ENCODE measurements at places on chromosomes 13 and 19.

DNA sequence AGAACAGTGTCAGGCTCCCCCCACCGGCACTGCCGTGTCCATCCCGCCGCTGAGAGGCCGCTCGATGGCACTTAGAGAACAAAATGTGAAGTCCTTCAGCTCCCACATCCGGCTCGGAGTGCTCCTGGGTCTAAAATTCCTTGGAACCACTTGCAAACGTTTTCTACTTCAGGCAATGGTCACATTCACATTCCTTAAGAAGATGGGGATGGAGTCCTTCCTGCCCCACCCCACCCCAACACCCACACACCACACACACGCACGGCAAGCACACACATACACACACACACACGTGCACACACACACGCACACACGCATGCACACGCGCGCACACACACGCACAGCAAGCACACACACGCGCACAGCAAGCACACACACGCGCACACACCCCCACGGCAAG, 83.4 kb downstream of the SOX1 start:
- no peak for DNase-seq

DNA sequence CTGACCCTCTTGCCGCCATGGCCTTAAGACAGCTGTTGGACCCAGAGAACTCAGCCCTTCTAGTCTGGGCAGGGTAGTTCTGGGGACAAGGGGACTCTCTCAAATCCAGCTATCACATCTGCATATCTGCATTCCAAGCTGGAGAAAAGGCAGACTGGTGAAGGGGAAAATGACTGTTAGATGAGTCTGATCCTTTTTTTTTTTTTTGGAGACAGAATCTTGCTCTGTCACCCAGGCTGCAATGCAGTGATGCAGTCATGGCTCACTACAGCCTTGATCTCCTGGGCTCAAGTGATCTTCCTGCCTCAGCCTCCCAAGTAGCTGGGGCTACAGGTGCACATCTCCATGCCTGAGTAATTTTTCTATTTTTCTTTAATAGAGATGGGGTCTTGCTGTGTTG, 114.3 kb downstream of the SIPA1L3 start:
- DNase-seq: no peak

GRCh38 chr13:95180513-95181245, 120.6 kb downstream of the ABCC4 start:
- DNase-seq: no peak

- no peak for DNase-seq
Measured at GRCh38 chr19:281156-281853, 9.9 kb downstream of the PLPP2 start.

DNA sequence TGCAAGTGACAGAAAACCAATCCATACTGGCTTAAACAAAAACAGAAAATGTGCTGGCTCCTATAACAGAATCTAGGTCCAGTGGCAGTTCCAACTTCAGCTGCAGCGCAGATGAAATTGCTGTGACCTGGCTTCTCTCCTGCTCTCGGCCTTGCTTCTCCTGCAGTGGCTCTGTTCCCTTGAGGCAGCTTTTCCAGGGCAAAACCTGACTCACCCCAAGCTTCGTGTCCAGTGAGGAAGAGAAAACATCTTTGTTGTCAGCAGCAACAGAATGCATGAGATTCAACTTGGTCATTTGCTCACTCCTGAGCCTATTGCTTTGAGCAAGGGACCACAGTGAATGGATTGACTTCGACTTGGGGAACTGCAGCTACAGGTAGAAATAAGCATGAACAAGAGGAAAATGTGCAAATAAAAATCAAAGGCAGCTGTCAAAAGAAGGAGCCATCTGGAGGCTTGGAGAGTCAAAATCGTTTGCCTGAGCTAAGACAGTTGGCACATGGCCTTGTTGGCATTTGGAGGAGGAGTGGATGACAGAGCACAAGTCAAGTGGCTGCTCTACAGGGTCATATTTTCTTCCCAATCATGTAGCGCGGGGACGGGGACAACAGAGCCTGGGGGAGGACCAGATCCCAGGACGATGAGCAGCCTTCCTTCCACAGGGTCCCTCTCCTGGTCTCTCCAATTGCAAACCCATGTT, 523.4 kb downstream of the FGF9 start:
- no peak for DNase-seq

GRCh38 chr13:35475212-35475959, 1.1 kb downstream of the MAB21L1 start:
- no peak for DNase-seq

DNA sequence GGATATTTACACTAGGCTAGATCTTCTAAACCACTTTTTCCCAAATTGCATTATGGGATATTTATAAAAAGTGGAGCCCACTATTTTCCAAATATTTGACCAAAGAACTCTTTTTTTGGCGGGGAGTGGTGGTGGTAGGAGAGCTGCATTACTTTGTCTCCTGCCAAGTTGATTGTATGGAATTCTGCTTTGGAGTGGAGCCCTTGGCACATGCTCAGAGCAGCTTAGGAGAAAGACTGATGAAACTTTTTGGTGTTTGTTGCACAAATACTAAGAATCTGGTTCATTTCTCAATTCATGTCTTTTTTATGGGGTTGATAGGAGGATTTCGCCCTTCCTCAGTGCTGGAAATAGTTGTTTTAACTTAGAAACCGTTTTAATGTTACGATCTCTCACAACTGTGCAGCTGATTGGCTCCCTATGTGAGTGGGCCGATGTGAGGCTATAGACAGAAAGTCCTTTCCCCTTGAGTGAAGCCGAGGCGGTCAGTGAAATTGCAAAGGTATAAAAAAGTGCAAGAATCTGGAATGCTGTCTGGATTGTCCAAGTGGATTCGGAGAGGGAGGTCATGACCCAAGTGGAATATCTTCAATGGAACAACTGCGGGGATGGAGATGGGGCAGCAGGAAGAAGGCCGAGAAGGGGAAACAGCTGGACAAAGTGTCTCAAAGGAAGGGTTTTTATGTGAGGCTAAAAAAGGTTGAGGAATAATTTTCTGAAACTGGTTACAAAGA, 415.9 kb downstream of the FGF9 start:
- DNase-seq: no peak

- peak; percentile 67 for DNase-seq
Measured at GRCh38 chr19:43901395-43902390, 33.4 kb downstream of the ZNF45 start.

DNA sequence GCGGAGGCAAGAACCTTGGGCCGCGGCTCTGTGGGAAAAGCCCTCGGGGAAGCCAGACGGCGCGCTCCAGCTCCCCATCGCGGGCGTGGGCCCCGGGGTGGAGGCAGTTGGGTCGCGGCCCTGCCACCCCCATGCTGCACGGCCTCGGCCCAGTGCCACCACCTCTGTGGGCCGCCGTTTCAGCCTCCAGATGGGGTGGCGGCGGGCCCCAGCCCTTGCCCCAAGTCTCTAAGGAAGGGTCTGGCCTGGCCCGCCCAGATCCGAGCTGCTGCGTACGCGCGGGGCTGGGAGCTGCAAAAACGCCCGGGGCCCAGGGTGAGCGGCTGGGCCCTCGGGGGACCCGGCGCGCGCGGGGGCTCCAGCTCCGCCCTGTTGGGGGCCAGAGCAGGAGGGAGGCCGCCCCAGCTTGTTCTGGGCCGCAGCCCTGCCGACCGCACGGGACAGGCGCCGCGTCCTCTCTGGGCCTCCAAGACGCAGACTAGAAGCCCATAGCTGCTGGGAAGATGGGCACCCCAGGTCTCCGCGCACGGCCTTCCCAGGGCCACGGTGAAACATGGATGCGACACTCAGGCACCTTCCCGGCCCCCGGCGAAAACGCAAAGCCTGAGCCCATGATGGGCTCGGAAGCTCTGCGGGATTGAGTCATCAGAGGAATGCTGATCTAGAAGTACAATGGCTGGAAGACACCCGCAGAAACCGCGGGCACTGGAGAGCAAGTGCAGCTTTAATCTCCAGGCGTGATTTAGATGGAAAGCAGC, 110.1 kb downstream of the KCTD15 start:
- no peak for DNase-seq

- no peak for DNase-seq
Measured at GRCh38 chr19:42402376-42403116, 12.4 kb upstream of the CNFN start.
